ENCODE measurements at places on chromosomes 1 and 21. TPM values are rescaled to one million over a fixed set of nuclear protein-coding genes. Genes with fewer than 3 reads are reported as not detected.

- no peak for DNase-seq
Measured at GRCh38 chr21:45120975-45121374, 46.6 kb downstream of the ADARB1 start.

- DNase-seq: peak; percentile 61
Measured at GRCh38 chr1:2543543-2544092, 12.6 kb upstream of the TNFRSF14 start.

MROH9 gene
- not detected for total RNA-seq

GRCh38 chr1:197848350-197848749 lies 54.1 kb upstream of the C1orf53 start:
- DNase-seq: no peak

DNA sequence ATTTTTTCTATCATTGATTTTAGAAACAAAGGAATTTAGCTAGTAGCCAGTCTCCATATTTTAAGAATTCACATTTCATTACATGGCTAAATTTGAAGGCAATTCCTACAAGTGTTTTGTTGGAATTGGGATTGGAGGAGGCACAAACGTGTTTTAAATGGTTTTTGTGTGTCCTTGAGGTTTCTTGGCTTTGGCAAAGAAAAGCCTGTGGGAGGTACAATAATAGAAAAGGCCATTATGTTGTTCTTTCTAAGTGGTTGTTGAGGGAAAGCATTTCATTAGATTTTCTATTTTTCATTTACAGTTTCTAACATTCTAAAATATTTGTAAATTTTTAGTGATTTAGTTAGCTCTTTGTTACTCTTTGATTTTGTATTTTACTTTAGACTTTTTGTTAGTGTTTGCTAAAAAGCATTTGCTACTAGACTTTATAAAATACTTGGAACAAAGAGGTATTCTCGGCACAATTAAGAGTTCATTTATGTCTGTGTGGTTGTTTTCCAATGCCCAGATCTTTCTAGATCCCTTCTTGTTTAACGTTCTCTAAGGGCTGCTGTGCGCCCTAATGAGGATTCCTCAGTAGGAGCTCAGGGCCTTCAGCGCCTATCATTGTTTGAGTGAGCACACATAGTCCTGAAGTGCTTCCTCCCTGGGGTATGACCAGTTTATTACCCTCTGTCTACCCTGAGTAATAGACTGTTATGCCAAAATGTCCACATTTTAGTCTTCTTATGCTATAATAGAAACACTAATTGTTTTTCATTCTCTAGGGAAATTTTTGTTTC lies 70.0 kb upstream of the KIAA1614 start:
- DNase-seq: no peak
